ENCODE measurements at places on chromosomes 4 and X.

GRCh38 chr4:3736290-3736689 lies 29.9 kb upstream of the ADRA2C start:
- DNase-seq, result no peak

DNA sequence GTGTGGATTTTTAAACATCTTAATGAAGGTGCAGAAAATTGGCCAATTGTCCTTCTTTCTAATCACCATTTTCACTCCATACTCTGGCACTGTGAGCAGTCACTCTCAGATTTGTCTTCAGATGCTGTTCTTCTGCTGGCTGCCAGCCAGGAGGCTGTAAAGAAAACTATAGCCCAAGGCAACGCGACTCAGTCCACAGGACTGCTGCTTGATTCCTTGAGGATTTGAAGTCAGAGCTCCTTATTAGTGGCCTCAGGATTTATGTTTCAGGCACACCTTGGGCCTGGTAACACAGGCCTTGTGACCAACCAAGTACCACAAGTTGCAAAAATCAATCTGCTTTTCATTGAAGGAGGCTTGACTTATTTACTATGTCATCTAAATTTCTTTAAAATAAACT lies 342.6 kb downstream of the GPM6A start:
- no peak for DNase-seq

DNA sequence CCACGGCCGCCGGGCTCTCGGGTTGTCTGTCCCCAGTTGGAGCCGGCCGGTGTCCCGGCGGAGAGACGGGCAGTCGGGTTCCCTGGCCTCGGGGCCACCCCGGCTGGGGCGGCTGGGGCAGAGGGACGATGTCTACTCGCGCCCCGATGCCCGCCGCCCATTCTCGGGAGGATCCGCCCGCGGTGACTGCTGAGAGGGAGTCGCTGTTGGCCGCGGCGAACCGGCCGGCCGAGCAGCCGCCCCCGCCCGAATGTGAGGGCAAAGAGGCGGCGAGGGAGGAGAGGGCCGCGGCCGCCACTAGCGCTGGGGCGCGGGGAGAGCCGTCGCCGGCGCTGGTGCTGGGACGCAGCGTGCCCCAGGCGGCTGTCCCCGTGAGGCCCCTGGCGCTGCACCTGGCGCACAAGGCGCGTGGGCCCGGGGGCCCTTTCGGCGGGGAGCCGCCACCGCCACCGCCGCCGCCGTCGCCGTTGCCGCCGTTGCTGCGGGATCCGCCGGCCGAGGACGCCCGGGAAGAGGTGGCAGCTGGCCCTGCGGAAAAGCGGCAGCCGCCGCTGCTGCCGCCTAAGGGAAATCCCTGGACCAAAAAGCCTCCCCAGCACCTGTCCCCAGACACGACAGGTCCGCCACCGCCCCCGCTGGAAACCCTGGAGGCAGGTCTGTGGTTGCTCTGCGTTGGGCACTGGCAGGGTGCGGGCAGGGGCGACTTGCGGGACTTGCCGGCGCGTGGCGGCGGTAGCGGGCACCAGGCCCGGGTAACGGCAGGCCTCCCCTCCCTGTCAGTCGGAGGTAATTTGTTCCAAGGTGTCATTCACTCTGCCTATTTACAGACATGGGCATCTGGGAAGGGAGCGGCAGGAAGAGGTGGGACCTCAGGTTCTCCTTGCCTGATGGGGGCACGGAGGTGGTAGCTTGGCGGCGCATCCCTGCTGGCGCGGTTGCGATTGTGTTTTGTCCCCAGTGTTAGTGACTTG lies 739 bp downstream of the LARP1B start:
- peak; percentile 61 for DNase-seq

- no peak for DNase-seq
Observed at GRCh38 chr4:75142850-75143249, 209.9 kb downstream of the PARM1 start.

- DNase-seq, result no peak
Observed at GRCh38 chr4:119238068-119238722, 25.7 kb downstream of the USP53 start.

DNA sequence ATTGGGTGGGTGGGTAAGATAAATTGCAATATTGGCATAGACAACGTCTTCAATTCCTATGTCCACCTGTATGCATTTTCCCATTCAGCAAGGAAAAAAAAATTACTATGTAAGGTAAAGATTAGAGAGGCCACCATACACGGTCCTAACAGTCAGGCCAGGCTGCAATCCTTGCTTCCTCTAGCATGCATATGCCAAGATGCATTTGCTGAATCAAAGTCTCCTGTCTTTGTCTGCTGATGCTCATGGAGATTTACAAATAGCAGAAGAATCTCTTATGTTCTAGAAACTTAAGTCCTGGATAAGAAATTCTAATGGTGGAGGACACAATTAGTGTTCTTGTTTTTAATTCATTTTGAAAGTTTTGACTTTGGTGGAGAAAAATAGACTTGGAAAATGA lies 206.8 kb downstream of the PDGFC start:
- no peak for DNase-seq

GRCh38 chrX:30580641-30581040 lies 3.1 kb upstream of the TASL start:
- no peak for DNase-seq

DNA sequence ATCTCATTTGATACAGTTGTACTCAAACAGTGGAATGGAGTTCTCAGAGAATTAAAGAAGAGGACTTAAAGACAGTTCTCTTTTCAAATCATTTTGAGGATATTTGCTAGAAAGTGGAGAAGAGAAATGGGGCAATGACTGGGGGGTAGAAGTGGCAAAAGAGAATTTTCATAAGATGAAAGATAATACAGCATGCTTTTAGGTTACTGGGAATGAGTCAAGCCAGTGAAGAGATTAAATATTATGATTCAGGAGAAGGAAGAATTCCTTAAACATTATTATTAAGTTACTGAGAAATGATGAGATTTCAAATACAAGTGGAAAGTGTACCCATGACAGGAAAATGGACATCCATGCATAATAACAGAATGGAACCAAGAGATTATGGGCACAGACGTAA lies 219.0 kb upstream of the DKK2 start:
- no peak for DNase-seq

- no peak for DNase-seq
Observed at GRCh38 chr4:80173401-80173800, 23.9 kb upstream of the PRDM8 start.

DNA sequence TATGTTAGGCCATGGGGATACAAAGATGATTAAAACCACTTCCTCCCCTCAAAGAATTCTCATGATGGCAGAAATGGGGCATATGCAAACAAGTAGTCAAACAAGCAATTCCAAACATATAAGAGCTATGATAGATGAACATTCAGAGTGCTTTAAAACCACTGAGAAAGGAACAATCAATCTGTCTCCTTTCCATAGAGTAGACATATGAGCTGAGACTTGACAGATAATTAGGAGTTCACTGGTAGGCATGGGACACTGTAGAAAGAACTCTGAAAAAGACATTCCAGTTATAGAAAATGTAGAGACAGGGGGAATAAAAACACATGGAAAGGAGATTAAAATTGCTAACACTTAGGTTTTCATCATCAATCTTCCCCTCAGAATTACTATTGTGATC lies 372.8 kb downstream of the KLHL4 start:
- DNase-seq, result no peak

- peak; percentile 36 for DNase-seq
Observed at GRCh38 chrX:31353095-31353494, 281.3 kb upstream of the FTHL17 start.
